ENCODE measurements at places on chromosomes 2 and 18.

- DNase-seq: peak; percentile 62
These were observed 1355.1 kb upstream of the ZEB2 start for GRCh38 chr2:145875016-145875415.

- DNase-seq: no peak
These were observed 7.7 kb downstream of the MAPRE3 start for GRCh38 chr2:26978061-26978596.

GRCh38 chr2:71811157-71811556 lies 336.5 kb downstream of the CYP26B1 start:
- no peak for DNase-seq

- DNase-seq: no peak
These were observed 168.1 kb downstream of the PTPRM start for GRCh38 chr18:7735196-7735595.

GRCh38 chr18:28820353-28820752 lies 643.4 kb upstream of the CDH2 start:
- DNase-seq: no peak

DNA sequence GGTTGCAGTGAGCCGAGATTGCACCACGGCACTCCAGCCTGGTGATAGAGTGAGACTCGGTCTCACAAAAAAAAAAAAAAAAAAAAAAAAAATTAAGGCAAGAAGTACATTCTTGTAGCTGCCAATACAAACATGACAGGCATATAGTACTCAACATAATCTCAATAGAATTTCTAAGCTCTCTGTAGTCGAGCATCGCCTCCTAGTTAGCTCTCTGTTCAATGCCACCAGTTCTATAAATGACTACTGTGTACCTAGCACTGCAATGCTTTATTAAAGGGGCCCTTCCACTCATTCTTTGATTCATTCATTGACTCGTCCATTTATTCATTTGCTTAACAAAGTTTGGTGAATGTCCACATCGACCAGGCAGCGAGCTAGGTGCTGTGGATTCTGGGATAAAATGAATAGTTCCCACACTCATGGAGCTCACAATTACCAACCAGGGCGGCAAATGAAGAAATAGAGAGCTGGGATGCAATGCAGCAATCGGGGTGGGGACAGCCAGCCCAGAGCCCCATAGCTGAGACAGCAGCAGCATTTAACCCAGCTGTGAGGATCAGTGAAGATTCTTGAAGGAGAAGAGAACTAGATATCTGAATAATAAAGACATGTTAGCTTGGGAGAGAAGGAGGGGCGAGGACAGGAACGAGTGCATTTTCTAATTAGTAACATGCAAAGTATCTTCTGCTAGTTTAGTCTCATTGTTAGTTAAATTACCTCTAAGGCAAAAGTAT lies 349.8 kb downstream of the LPIN1 start:
- DNase-seq: no peak

DNA sequence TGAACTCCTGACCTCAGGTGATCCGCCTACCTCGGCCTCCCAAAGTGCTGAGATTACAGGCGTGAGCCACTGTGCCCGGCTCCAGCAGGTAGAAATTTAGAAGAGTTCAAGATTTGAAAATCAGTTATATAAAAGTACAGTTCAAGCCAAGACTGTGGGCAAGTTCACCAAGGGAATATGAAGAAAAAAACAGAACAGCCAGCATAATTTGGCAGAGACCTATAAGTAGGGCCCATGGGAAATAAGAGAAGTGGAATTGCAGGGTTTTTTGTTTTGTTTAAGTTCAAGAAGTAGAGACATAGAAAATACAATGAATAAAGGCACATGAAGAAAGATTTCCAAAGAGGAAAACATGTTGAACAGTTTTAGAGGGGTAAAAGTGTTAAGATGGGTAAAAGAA lies 57.9 kb downstream of the BAZ2B start:
- DNase-seq: no peak

DNA sequence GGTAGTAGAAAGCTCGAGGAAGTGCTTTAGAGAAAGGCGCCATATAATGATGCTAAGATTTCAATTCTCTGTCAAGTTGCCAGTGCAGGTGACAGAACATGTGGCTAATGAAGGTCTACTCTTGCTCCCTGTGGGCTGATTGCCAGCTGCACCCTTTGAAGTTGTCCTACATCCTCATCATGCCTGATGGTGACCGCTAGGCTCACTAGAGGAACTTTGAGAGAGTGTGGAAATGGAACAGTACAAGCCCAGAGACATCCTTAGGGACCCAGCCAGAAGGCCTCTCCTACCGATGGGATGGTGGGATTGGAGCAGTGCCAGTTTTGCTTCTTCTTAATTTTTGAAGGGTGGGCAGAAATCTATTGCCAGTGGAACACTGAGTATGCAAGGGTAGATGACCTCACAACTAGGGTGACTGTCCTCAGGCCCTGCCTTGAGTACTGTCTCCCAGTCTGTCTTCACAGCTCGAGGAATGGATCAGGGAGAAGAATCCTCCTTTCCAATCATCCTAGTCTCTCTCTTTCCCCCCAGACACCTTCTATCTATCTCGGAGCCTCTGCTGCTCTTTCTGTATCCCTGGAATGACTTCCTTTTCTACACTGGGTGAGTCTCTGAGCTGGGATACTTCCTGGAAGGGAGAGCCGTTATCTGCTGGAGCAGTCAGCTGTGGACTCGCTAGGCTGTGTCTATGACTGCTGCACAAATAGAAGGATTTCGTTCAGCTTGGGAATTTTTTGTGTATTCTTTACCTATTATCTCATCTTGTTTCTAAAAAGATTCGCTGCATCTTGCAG lies 33.5 kb downstream of the LGALSL start:
- DNase-seq: no peak

DNA sequence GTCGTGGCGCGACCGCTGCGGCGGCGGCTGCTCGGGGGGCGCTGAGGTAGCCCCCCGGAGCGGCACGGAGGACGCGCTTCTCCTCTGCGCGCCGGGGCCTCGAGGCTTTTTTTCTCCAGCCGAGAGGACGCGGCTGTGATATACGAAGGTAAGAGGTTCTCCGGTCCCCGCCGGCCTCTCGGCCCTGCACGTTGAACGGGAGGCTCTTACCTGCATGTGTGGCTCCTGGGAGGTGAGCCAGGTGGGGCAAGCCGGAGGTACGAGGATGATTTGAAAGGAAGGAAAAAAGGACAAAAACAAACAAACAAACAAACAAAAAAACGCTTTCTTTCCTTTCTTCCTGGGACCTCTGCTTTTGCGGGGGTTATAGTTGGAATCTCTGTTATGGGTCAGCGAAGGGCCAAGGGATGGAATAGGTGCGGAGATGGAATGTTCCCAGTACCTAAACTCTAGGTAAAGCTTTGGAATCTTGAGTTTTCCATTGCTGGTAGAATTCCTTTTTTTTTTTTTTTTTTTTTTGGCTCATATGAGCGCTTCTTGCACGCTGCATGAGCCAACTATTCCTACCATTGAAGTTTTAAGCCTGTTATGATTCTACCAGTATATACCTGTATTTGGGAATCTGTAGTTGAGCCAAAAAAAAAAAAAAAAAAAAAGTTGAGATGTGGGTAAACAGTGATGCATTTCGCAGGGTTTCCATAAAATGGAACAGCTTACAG lies 674 bp downstream of the PTPN4 start:
- no peak for DNase-seq

- no peak for DNase-seq
These were observed 909 bp downstream of the TGFA start for GRCh38 chr2:70552501-70553333.

DNA sequence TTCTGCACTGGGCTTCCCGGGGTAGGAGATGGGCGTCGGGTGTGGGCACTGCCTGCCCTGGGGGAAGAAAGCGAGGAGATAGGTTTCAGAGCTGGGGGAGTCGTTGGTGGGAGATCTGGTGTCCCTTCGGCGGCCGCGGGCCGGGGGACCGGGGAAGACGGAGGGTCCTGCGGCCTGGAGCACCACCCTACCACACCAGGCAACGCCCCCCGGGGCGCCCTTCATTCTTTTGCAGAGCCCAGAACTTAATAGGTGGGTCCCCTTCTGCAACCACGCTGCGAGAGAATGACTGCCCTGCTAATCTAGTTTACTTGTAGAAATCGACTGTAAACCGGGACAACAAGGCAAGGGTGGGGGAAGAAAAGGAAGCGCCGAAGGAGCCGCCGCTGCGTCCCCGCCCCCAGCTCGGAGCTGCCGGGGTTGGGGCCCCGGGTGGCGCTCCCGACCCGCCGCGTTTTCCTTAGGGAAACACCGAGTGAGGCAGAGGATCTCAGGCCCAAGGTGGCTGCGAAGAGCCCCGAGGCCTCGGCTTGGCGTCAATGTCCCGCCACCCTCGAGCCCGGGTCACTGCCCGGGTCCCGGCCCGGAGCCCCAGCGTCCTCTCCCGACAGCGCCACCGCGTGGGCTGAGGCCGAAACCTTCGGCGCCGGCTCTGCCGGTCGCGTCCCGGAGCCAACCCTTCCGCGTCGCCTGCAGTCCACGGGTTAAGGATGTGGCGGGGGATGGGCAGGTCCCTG lies 5.4 kb upstream of the SATB2 start:
- no peak for DNase-seq

- DNase-seq: no peak
These were observed 319.0 kb upstream of the CHAC2 start for GRCh38 chr2:53448591-53448990.

- DNase-seq: no peak
These were observed 24.7 kb downstream of the TGFA start for GRCh38 chr2:70528929-70529328.

DNA sequence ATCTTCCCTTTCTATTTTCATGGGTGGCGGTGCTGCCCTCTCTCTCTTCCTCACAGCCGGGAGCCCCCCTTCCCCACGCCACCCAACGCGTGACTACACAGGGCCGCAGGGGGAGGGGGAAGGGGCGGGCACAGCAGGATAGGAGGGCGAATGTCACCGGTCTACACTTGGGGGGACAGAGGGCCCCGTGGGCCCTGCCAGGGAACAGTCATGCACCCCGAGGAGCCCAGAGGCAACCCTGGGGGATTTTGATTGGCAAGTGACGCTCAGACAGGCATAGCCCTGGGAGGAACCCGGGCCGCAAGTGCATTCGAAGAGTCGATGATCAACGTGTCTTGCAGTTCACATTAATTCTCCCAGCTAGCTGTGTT lies 91.1 kb upstream of the ANKRD30BL start:
- no peak for DNase-seq

DNA sequence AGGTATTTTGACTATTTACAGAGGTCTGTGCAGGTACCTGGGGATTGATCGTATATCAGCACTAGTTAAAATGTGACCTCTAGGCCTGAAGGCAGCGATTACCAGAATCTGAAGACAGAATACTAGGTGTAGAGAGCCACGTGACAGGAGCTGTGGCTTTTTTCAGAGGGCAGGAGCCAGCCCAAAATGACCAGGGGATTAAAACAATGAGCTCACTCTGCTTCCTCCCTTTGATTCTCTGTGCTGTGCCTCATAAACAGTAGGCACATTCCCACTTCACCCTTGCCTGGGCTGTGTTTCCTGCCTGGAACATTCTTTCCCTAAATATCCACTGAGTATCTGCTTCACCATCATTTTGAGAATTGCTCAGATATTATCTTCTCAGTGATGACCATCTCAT lies 15.2 kb downstream of the ITGAV start:
- DNase-seq: no peak

DNA sequence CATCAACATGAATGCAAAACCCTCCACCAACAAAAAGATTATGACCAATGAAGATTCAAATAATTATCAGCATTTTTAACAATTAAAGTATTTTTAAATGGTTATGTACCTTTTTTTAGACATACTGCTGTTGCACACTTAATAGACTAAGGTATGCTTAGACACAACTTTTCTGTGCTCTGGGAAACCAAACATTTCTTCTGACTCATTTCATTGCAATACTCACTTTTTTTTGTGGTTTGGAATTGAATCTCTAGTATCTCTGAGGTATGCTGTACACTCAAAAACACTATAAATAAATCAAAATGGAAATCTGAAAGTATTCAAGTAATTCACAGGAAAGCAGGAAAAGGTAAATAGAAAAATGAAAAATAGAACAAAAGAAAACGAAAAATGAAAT lies 247.9 kb upstream of the POU3F3 start:
- DNase-seq: no peak

DNA sequence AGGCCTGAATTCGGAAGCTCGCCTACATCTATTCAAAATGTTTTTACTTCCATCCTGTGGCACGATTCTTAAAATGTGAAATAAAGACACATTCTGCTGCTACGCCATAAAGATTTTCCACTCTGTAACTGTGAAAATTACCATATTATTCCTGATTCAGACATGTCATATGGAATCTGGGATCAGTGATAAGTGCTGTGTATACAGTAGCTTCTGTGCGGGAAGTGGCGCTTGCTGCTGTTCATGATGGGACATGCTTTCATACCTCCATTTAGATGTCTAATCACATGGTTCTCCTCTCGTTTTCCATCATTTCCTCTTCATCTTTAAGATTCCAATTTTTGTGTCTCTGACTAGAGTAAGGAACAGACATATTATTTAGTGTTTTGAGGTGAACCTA lies 163.2 kb downstream of the TMEM182 start:
- DNase-seq: no peak

DNA sequence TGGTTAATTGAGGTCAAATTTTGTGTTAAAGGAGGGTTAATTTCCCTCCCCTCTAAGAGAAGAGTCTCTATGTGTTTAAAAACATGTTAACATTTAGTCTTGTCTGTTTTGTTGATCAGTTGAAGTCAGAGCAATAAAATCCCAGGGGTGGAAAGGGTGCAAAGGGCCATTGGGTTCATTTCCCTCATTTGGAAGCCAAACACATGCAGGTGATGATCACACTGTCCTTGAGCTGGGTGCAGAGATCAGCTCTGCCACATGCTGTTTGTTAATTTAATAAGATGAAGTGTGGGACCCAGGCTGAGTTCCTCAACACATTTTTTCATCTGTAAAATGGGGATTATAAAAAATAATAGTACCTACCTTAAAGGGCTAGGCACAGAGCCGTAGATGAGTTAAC lies 260.9 kb downstream of the LPIN1 start:
- no peak for DNase-seq

DNA sequence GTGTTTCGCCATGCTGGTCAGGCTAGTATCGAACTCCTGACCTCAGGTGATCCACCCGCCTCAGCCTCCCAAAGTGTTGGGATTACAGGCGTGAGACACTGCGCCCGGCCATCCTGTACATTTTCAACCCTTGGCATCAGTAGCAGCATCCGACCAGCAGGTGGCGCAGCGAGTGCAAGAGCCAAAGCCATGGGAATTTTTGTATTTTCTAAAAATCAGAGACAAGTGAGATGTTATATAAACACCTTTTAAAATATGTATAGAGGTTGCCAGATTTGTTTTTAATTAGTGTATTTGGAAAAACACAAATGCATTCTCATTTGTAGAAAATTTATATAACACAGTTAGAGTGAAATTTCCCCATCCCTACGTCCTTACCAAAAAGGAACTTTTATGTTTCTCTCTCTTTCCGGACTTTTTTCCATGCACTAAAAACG lies 36.8 kb downstream of the MOGAT1 start:
- DNase-seq: no peak

DNA sequence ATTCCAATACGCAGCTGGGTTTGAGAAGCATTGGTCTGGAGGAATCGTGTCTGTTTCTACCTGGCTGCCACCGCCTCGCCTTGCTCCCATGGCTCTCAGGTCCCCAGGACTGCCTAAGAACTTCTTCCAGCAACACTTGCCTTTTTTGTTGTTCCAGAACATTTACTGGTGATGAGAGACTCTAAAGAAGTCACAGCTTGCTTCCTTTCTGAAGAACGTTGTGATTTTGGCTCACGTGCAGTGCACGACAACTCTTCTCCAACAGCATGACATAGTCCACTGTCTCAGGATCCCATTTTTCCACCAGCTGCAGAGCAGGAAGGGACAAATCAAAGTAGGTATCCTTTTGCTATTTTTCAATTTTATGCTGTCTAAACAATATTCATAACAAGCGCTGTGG lies 940.9 kb downstream of the SLC4A3 start:
- no peak for DNase-seq

GRCh38 chr2:86623043-86623493 lies 597 bp downstream of the RNF103 start:
- DNase-seq: no peak

Measured in skeletal muscle cell (primary cell).